ENCODE measurements at places on chromosomes 6 and 20.
A peak's percentile ranks its signal among the peaks of the same experiment; 100 is the strongest.

- DNase-seq: no peak
Observed at GRCh38 chr6:170046791-170047626, 243.9 kb downstream of the DLL1 start.

GRCh38 chr20:40802886-40803285 lies 113.8 kb upstream of the MAFB start:
- no peak for DNase-seq

- DNase-seq: no peak
Observed at GRCh38 chr6:117919775-117920729, 13.0 kb downstream of the SLC35F1 start.

- DNase-seq: no peak
Observed at GRCh38 chr6:134640229-134640628, 309.7 kb downstream of the ALDH8A1 start.

DNA sequence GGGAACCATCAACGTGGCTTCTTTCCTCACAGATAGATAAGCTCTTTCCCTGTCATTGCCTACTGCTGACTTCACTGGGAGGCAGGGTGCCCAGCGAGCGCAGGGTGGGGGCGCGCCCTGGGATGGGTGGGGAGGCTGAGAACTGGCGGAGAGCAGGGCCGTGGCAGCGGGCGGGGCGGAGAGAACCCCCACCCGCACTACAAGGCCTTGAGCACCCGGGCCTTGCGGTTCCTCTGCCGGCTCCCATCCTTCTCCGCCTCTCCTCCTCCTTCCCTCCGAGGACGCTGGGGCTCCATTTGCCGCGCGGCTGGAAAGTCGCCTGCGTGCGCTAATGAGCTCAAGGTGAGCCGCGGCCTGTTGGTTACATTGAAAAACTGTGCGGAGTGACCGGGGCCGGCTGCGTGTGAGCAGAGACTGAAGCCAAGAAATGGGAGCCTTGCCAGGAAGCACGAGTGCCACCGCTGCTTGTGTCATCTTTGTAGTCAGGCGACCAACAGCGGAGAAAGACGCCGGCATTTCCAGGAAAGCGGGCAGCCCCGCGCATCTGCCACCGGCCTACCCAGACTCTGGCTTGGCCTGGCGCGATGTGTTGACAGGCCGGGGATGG lies 963.5 kb upstream of the SLC35B3 start:
- DNase-seq: no peak

DNA sequence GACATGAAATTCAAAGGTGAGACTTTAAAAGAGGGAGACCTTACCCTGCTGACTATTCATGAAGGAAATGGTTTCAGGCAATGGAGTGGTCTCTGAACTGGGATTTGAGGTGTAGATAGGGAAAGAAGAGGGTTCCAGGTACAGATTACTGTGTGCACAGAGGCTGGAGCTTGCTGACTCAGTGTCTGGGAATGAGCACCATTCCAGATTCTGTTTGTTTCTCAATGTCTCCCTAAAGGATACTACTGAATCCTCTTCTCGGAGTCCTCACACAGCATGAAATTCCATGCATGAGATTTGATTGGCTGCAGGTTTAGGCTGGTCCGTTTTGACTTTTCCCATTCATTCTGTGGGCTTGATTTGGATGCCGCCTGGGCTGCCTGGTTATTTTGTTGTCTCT lies 49.0 kb downstream of the PPP1R14C start:
- no peak for DNase-seq

- DNase-seq: no peak
Observed at GRCh38 chr6:93366506-93366905, 52.9 kb downstream of the EPHA7 start.

DNA sequence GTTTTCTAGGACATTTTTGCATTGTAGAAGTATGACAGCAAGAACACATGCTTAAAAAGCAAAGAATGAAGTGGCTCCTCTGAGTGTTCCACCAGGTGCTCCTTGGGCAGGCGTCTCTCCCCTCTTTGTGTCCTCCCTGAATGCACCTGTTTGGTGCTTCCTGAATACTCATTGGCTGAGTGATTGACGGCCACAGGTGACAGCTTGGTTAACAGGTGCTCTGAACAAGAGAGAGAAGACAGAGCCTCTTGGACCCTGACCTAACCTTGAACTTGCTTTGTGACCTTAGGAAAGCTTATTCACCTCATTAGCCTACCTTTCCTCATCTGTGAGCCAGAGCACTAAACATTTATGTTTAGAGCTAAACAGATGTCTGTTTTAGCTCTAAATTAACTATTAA lies 93.7 kb downstream of the TULP4 start:
- no peak for DNase-seq

DNA sequence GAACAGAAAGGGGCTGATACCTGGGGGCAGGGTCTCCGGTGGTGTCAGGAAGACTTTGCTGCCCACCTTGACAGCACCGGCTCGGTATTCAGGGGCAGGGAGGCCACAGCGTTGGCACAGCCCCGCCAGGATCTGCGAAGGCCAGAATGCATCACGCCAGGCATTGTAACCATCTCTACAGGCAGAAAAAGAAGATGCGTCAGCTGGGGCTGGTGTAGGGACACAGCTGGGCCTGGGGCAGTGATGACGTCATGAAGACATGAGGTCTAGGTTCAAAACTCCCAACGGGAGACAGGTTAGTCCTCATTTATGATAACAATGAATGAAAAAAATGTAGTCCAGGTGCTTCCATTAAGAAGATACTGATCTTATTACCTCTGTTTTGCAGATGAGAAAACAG lies 22.0 kb downstream of the ERGIC3 start:
- DNase-seq: no peak

- no peak for DNase-seq
Observed at GRCh38 chr20:41366546-41367392, at the start of gene EMILIN3. TSS of gene EMILIN3 (minus strand) at chr20:41366818. CDS start at chr20:41366634, 184 bp downstream.

GRCh38 chr6:147855803-147856482 lies 347.5 kb downstream of the SAMD5 start:
- DNase-seq: no peak

DNA sequence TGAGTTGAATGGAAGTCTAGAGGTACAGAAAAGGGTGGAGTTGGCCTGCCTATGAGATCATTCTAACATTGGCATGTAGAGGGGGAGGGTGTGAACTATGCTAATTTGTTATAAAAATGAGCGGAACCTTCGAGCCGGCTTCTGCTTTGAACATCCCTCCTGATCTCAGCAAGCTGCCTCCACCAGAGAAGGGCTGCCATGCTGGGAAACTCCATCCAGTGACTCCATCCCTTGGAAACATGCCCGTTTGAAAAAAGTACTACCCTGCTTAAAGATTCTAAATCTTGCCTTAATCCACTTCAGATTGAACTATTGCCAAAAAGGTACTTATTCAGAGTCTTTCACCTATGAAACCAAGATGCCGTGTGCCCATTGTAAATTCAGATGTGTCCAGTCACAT lies 43.6 kb upstream of the TMEM170B start:
- DNase-seq: no peak

GRCh38 chr6:41439524-41440418 lies 104.4 kb downstream of the NCR2 start:
- peak; percentile 68 for DNase-seq

GRCh38 chr6:131383421-131384411 lies 189.3 kb upstream of the ARG1 start:
- no peak for DNase-seq

DNA sequence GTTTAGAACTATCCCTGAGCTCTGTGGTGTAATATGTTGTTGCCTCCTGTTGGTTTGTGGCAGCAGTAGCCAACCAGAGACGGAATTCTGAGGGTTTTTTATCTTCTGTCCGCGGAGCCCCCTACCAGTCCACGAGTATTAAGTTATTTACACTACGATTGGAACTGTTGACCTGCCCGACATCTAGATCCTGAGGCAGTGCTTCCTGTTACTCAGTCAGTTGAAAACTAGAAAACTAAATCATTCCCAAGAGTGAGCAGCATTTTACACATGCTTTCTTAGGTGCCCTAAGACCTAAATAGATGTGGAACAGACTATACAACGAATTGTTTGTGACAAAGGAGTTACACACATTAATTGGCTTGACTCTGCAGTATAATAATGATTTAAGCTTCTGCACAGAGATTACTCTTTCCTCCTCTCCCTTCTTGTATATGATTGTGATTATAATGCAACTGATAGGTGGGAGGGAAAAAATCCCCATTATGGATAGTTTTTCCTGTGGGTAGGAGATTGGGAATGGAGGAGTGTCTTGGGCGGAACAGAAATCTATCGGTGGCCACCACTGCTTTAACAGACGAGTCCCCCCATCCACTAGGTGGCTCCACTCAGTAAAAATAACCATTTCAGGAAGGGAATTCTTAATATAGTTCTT lies 1.7 kb downstream of the LOC128125822 start:
- DNase-seq: no peak

GRCh38 chr6:15359335-15359862 lies 113.5 kb downstream of the JARID2 start:
- DNase-seq: no peak

GRCh38 chr6:25346064-25346463 lies 66.9 kb downstream of the CARMIL1 start:
- DNase-seq: no peak

- DNase-seq: no peak
Observed at GRCh38 chr6:157158897-157159296, 164.4 kb downstream of the TMEM242 start.

DNA sequence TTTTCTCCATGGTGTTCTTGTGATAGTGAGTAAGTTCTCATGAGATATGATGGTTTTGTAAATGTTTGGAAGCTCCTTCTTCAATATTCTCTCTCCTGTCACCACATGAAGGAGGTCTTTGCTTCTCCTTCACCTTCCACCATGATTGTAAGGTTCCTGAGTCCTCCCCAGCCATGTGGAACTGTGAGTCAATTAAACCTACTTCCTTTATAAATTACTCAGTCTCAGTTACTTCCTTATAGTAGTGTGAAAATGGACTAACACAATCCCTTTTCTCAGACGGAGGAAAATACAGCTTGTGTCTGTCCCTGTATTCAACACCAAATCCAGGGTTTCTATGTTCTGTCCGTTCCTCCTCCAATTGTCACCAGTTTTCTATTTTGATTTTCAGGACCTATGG lies 181.0 kb downstream of the ALDH8A1 start:
- no peak for DNase-seq

DNA sequence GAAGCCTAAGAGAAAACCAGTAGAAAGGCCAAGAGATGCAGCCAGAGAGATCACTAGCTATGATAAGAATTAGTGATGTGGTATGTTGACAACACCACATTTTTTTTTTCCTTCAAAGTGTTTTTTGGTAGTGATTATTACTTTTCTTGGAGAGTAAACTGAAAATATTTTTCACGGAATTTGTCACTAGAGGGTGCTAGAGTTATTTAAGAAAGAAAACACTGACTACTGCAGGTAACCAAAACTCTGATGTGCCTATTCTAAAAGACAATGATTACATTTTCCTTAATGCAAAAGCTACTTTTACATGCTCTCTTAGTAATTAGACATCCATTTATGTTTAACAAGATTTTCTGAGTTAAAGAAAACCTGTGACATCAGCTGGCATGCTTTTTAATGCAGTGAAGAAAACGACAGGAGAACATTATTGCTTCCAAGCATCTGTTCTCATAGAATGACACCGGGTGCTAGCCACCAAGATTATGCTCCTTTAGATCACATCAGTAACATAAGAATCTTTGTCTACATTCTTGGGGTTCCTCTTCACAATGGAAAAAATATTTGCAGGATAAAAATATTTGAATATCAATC lies 28.8 kb downstream of the RWDD2A start:
- DNase-seq: no peak

DNA sequence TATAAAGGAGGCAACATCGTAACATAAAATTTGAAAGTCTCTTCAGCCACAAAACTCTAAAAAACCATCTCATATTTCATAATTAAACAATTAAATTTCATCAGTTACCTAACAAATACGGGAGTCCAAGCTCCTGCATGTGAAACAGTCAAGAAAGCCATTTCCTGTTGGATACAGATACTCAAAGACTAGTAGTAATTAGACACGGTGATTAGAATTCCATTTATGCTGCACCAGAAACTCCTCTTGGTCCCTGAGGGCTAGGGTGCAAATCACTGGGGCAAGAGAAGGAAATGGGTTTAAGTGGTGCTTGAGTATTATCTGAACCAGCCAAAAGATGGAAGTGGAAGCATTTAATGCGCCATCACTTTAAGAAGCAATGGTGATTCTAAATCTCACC lies 27.4 kb downstream of the TRAM2 start:
- no peak for DNase-seq

- no peak for DNase-seq
Observed at GRCh38 chr6:158680015-158680414, 30.2 kb downstream of the SYTL3 start.

DNA sequence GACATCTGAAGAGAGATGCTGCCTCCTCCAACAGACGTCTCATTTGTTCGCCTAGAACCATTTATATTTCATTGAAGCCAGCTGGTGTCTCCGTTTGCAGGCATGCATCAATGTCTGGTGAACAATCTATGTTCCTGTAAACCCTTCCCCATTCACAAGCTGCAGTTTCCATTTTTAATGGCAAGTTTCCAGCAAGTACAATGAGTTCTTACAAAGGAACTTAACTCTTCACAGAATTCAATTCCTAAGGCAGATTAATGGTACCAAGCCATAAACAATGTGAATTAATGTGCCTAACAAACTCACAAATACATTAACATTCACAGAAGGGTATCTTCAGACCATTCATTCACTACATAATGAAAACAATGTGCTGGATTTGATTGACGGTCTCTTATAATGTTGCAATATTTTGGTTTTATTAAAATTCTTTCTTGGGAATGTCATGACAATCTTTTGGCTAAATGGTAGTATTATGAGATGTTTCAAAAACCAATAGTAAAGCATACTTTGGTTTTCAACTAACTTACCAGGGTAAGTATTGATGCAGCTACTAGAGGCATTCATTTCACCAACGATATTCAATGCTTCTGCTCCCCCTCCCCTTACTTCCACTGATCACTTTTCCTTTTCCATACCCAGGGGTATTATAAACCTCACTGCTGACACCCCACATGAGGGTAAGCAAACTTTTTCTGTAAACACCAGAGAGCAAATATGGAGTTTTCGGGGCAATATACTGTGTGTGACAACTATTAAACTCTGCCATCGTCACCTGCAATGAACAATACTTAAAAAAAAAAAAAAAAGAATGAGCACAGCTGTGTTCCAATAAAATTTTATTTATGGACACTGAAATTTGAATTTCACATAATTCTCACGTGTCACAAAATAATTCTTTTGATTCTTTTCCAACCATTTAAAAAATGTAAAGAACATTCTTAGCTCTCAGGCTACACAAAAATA lies 4.2 kb downstream of the AKIRIN2 start:
- no peak for DNase-seq

GRCh38 chr6:79947191-79948186 lies at the start of gene ELOVL4:
TSS of gene ELOVL4 (minus strand) at chr6:79947553. CDS start at chr6:79947279, 274 bp downstream.
- DNase-seq: no peak

Measured in GM19239 (cell line).